ENCODE measurements at places on chromosomes 7 and 10.

DNA sequence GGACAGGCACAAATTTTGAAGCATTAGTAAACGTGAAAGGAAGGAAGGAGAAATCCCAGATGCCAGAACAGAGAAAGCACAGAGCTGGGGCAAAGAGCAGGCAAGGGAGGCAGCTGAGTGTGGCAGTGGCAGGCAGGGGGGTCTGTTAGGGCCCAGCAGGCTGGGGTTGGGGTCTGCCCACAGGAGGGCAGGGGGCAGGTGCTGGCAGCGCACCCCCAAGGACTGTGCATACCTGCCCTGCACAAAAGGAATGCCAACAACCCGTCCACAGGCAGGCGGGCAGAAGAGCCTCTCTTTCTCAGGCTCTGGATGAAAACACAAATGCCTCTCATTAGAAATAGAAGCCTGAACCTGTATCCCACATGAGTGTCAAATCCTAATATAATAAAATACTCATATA is 552.3 kb downstream of the PTPRN2 start:
- DNase-seq = no peak

DNA sequence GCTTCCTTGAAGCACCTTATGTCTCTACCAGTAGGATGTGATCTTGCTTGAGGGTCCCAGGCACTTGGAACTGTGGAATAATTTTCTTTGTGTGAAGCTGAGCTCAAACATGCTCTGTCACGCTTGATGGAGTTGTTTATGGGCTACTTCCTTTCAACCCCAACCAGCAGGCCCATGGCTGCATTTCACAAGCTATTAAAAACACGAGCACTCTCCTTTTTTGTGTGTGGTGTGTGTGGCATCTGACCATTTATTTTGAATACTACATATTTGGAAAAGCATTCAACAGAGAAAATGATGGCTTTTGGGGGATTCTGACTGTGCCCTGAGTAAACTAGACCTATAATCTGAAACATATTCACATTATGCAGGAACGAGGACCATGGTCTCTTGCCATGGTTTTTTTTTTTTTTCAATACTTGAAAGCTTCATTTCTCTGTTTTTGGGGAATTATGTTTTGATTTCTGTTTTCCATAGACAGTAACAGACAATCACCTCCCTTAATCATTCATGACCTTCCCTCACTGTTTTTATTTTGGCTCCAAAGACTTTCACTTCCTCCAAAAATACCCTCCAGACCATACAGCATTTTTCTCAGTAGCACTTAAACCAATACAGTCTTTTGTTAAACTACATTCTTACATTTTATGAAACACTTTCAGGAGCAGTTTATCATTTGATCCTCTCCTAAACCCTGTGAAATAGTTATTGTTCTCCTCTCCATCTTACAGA is 233.6 kb upstream of the BMPER start:
- no peak for DNase-seq

- DNase-seq = no peak
Measured at GRCh38 chr7:135913404-135913803, 63.8 kb downstream of the MTPN start.

GRCh38 chr10:132299371-132300336 is 8.1 kb downstream of the STK32C start:
- DNase-seq = no peak

DNA sequence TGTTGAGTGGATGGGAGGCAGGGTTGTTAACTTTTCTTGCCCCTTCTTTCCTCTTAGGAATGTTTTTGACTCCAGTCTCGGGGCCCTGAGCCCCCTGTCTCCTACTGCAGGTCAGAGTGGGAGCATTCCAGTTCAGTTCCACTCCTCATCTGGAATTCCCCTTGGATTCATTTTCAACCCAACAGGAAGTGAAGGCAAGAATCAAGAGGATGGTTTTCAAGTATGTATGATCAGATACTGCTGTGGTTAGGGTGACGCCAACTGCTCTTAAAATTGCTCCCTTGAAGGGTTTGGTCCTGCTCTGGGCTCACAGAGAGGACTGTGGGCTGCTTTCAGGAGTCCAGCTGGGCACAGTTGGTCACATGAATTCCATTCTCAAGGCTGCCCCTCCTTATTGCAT is 22.0 kb downstream of the VWA2 start:
- DNase-seq = no peak

Measured in activated CD8-positive, alpha-beta memory T cell treated with anti-CD3 and anti-CD28 coated beads, Interleukin-2, amount 50 U/mL, for 48 hours (primary cell).